ENCODE measurements at places on chromosomes 16 and 17.

DNA sequence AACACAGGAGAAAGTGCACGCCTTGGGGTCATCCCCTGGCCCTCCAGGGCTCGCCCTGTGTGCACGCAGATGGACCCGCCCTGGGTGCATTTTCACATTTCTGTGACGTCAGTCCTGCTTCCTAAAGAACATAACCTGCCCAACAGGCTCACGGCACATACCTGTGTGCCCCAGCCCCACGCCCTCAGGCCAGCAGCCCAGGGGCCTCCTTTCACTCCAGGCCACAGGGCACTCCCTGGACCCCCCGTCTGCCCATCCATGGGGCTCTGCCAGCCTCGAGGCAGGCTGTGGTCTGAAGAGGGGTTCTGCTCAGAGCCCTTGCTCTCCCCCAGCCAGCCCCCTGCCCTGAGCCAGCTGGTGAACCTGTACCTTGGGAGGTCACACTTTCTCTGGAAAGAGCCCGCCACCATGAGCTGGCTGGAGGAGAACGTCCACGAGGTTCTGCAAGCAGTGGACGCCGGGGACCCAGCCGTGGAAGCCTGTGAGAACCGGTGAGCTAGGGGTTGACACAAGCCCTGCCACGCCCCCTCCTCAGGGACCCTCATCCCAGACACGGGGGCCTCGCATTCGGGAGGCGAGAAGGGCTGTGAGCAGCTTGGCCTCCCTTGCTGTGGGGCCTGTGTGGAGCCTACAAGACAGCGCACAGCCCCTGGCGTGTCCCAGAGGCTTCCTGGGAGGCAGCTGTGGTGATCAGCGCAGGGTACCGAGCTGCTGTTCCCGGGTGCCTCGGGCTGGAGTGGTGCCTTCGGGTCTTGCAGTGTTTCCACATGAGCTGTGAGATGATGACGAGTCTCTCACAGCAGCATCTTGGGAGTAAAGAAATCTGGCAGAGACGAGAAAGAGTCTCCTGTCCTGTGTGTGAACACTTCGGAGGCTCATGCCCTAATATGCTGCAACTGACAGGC, 13.8 kb upstream of the MC1R start:
- DNase-seq = peak; percentile 40

GRCh38 chr16:31464781-31465260, 5.5 kb downstream of the ARMC5 start:
- peak; percentile 55 for DNase-seq

DNA sequence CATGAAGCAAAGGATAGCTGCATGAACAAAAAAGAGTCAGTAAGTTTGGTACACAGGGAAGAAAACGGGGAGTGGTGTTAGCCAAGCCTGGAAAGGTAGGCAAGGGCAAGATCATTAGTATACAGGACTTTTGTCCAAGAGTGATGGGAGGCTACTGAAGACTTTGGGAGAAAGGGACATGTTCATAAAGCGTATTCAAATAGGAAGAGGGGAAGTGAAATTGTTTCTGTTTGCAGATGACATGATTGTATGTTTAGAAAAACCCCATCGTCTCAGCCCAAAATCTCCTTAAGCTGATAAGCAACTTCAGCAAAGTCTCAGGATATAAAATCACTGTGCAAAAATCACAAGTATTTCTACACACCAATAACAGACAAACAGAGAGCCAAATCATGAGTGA, 19.4 kb downstream of the CDYL2 start:
- DNase-seq = no peak

- DNase-seq = no peak
These were observed 3.6 kb downstream of the PNMT start for GRCh38 chr17:39671651-39672521.

DNA sequence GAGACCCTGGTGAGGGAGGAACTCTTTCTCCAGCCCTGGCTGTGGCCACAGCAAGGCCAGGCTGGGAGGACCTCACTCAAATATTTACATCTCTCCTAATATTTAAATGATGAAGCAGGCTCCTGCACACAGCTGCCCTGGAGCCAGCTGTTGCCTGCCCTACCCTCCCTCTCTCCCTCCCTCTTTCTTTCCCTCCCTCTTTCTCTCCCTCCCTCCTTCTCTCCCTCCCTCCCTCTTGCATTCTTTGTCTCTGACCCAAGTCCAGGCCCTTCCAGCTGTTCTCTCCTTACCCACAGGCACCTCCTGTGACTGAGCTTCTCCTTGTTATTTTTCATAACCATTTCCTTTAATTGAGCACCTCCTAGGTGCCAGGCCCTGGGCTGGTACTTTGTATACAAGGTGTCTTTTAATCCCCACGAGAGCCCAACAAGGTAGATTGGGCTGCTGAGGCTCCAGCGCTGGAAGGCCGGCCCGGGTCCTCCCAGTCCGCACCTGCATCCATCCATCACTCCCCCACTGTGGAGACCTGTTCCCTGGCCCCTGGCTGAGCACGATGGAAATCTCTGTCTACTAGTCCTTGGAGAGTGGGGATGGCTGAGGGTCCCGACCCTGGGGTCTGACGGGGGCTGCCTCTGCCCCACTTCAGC, 242.3 kb downstream of the SEC14L1 start:
- DNase-seq = no peak

GRCh38 chr17:1870592-1870991, 40.8 kb downstream of the RPA1 start:
- DNase-seq = no peak

- no peak for DNase-seq
These were observed 48.4 kb downstream of the AKAP1 start for GRCh38 chr17:57133486-57133885.

GRCh38 chr16:50305441-50306061, 39.2 kb downstream of the ADCY7 start:
- peak; percentile 59 for DNase-seq

- no peak for DNase-seq
These were observed 4.3 kb downstream of the MT1H start for GRCh38 chr16:56673921-56674320.

DNA sequence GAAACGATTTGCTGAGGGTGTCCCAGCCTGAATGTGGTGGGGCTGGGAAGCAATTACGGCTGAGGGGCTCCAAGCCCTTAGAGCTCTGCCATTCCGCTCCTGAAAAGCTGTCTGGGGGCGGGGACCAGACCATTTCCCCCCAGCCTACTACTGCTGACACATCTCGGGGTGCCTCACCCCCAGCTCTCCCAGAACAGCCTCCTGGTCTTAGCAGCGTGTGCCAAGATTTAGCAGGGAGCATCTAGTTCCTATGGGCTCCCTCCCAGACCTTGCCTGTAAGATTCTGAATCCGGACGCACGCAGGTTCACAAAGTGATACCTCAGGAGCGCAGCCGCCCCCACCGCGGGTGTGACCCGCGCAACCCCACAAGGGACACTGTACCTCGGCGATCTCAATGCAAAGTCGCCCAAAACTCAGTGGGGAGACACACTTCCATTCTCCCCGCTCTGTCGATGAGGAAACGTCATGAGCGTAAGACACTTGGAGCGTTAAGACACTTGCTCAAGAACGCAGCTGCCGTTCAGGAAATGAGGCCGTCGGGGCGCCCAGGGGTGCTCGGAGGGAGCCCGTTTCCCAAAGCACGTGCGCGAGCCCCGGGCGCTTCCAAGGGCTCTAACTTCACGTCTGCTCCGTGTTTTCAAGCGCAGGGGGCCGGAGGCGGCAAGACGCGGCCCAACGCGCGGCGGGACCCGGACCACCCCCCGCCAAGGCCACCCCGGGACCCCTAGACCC, 629 bp downstream of the GEMIN4 start:
- DNase-seq = peak; percentile 76

DNA sequence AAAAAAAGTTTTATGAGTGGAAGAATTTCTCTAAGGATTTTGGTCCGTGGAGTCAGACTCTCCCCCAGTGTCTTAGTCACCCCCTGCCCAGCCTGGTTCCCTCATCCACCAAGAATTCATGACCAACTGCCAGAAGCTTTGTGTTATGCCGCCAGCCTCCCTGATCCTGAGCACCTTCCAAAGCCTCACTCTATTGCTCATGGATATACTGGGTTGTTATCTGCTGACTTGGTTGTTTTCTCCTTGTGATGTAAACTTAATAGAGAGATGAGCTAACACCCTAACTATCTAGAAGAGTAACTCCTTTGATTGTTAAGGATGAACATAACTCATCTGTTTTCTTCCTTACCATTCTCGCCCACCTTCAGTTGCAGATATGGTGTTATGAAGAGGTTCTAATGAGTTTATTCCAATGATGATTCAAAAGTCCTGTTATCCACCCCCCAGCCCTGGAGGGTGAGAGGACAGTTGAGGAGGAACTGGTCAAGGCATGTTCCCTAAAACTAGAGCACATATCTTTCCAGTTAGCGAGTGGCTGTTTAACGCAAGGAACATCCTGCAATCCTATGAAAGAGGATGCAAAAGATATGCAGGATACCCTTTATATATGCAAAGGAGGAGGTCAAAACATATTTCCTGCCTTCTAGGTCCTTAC, 1.5 kb upstream of the PSMD3 start:
- no peak for DNase-seq

- no peak for DNase-seq
These were observed 8.7 kb downstream of the SMURF2 start for GRCh38 chr17:64653325-64653984.
